Nucleus accumbens (tissue), 56 donors: ENCODE measurements at places on chromosomes 3 and 15.
A peak's percentile ranks its signal among the peaks of the same experiment; 100 is the strongest.

DNA sequence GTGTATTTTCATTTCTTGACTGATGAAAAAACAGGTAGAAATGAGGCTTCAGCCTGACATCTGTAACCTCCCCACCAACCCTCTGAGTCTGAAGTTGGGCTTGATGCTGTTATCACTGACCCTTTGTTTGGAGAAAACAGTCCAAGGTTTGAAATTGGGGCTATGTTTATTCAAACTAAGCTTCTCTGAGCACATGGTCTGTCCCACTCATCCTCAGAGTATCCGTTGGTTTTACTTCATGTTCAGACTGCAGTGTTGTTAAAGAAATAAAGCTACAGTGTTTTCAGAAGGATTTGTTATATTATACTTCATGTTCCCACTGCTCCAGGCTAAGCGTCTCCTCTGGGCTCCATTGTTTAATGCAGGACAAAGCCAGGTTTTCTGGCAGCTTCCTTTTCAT lies 6.0 kb downstream of the MAPKBP1 start:
- no peak for DNase-seq

DNA sequence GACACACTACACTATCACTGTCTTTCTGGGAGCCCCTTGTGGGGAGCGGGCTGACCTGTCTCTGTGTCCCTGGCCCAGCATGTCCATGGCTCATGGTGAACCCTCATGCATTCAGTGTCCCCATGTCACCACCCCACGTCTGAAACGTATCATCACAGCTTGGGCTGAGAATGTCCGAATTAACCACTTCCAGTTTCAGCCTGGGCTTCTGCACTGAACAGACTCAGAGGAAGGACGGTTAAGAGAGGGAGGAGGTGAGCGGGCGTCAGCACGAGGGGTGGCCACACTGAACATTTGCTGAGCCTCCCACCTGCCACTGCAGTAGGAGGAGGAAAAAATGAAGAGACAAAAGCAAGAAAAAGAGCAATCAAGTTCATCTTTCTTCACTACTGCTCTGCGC lies 30.5 kb downstream of the ATP2B2 start:
- no peak for DNase-seq

DNA sequence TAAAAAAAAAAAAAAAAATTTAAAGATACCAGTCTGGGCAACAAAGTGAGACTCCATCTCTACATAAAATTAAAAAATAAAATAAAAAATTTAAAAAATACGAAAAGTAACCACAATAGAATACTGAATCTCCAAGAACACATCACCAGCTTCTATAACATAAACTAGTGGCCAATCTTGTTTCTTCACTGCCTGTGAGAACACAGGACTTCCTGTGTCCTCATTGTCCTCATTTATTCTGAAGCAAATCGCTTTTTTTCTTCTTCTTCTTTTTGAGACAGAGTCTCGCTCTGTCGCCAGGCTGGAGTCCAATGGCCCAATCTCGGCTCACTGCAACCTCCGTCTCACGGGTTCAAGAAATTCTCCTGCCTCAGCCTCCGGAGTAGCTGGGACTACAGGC lies 28.6 kb upstream of the RAB7A start:
- no peak for DNase-seq

- DNase-seq = no peak
Measured at GRCh38 chr3:63467392-63467791, 185.1 kb upstream of the SNTN start.

- DNase-seq = no peak
Measured at GRCh38 chr15:41154412-41154811, 38.3 kb upstream of the INO80 start.

GRCh38 chr15:98787936-98788757 lies 139.8 kb downstream of the IGF1R start:
- no peak for DNase-seq

- DNase-seq = no peak
Measured at GRCh38 chr3:179438841-179439240, 12.4 kb downstream of the GNB4 start.

DNA sequence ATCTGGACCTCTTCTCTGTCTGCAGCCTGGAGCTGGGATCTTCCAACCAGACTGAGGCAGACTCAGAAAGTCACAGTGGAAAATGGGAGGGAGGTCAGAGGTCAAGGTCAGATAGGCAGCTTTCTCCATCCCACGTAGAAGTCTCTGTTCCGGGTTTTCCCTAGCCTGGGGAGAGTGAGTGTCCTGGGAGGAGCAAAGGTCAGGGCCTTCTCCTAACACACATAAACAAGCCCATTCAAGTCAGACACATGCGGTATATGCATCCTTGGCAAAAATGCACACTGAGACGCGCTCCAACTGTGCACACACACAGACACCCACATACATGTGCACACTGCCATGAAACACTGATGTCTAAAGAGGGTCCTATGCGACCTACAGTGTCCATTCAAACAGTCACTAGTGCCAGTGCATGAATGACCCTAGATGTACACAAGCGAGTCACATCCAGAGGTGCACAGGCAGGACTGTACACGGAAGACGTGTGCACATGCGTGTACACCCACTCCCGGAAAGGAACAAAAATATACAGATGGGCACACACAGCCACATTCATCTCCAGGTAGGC lies 681 bp downstream of the TWF2 start:
- DNase-seq = no peak

- no peak for DNase-seq
Measured at GRCh38 chr15:71290002-71290401, 174.7 kb downstream of the THSD4 start.

DNA sequence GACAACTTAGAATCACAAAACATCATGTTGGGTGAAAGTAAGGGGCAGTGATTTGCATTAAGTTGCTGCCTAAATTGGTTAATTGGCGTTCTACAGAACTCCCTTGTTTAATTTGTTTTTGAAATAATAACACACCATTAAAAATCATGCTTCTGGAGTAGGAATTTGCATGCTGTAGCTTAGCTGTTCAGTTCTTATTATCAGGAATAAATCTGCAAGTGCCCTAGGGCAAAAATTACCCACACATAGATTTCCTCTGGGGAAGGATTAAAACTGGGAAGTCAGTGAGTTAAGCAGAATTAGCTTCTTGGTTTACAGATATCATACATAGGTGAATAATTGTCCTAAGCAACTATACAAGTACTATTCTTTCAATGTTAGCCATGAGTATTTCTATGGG lies 381.6 kb upstream of the NAALADL2 start:
- DNase-seq = no peak

DNA sequence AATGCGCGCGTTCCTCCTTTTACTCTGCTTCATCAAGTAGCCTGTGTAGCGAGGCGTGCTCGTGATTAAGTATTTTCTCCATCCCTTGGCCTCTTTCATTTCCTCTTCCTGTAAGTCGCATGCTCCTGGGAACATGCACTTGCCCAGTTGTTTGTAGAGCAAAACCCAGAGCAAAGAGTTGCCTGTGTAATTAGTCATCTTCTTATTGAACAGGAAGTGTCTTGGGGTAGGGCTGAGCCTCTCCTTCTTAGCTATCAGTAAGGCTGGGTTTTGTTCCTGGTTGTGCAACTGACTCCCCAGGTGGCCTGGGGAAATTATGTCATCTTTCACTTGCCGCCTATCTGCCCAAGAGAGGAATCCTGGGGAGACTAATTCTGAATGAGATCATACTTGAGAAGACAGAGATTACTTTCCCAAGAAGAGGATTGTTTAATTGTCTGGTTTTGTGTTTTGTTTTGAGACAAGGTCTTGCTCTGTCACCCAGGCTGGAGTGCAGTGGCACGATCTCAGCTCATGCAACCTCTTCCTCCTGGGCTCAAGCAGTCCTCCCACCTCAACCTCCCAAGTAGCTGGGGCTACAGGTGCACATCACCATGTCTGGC lies 14.9 kb downstream of the LIPH start:
- DNase-seq = no peak

DNA sequence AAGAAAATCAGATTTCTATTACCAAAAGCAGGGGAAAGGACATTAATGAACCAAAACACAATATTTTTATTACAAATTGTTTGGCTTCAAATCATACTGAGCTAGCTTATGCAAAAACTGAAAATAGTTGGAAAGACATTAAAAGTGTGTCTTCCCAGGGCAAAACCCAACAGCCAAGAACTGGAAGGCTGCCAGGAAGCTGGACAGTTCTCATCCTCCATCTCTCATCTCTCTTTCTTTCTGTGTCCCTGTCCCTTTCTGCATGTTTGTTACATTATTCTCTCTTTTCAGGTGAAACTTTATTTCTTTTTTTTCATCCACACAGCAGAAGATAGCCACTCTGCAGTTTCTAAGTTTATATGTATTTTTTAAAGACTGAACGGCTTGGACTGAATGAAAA lies 41.1 kb upstream of the SNTN start:
- DNase-seq = no peak

DNA sequence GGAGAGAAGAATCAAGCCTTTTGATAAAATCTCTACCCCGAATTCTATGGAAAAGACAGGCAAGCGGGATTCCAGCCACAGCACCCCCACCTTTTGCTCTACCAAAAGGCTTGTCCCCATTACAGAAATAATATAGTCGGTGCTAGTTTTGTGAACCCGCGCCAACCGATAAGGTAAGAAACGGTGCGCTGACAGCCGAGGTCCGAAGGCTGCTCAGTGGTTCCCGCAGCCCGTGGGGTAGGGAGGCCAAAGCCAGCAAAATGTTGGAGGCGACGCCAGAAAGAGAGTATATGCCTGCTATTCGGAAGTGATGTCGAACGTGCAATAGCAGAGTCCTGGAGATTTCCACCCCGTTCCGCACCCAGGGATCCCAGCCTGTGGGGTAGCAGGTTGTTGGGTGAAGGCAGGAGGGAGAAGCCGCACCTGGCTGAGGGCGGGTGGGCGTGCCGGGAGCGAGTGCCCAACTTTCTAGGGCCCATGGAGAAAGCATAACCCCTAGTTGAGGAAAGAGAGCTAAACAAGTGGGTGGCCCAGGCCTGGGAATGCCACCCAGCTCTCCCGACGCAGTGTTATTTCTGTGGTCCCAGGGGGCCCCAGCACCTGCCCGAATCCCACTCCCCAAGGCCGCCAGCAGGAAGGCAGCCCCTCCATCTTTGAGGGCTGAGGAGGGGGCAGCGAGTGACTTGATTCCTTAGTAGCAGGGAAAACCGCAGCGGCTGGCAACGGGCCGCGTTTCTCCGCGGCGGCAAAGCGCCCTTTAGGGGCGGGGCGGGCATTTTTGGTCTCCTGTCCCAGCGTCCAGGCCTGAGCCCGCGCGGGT lies 7.9 kb upstream of the SOX2 start:
- DNase-seq = peak; percentile 68

GRCh38 chr3:54756330-54756731 lies 171.5 kb downstream of the LRTM1 start:
- no peak for DNase-seq

- DNase-seq = peak; percentile 23
Measured at GRCh38 chr15:59437142-59437816, 707 bp upstream of the FAM81A start.

- no peak for DNase-seq
Measured at GRCh38 chr3:115792206-115792955, 169.1 kb downstream of the GAP43 start.

DNA sequence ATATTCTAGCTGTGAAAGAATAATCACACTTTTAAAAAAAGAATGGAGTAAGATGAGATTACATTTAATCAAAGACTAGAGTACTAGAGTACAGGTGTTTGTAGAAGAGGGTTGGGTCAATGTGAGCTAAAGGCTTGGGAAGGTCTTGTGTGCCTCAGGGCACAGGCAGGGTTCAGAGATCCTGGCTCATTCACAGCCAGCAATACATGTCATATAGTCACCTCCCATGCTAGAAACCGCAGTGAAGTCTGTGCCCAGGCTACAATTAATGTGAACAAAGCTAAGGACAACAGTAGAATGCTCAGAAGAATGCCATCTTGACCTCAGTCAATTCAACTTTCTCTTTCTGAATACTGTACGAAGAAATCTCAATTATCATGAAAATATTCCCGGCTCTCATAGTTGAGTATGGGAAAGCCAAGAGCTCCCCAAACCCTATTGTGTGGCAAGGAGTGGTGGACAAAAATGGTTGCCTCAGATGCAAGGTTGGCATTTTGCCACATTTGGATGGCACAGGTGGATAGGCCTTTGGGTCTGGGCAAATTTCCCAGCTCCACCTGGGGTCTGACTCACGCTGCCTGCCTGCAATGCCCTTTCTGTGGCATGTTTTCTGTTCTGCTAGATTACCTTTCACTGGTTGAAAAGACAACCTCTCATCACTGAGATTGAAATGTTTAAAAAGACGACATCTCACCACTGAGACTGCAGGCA lies 70.2 kb downstream of the NMD3 start:
- no peak for DNase-seq

- no peak for DNase-seq
Measured at GRCh38 chr15:75785771-75786574, 57.3 kb upstream of the UBE2Q2 start.

- DNase-seq = no peak
Measured at GRCh38 chr15:52440414-52440813, 88.3 kb downstream of the MYO5A start.

DNA sequence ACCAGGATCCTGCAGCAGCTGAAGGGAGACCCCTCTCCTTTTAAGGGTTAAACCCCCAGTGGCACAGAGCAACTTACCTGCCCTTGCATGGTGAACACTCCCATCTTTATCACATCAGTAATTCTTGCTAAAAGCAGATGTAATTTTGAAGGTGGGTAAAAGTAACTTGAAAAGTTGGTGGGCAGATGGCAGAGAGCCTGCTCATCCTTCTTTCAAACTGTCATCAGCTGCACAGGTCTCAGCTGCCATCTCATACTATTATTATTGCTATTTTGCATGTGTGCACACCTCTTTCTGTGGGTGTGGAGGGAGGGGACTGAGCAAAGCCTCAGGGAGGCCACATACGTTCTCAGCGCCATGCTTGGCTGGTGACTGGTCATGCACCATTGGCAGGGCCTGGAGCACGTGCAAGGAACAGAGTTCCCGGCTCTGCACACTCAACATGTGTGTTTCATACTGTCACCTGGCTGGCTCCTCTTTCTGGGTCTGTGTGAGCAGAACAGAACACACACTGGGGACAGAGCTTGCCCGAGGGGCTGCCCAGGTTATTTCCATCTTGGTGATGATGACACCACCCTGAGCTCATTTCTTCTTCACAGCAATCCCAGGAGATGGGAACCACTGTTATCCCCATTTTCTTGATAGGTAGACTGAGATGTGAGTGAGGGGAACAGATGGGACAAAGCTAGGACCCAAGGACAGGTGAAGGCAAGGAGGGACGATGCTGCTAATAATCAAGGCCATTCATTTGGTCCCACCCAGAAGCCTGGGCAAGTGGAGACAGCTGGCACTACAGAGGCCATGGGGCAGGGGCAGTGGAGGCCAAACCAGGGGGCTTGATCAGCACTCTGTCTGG lies 95.8 kb upstream of the KLF13 start:
- no peak for DNase-seq

DNA sequence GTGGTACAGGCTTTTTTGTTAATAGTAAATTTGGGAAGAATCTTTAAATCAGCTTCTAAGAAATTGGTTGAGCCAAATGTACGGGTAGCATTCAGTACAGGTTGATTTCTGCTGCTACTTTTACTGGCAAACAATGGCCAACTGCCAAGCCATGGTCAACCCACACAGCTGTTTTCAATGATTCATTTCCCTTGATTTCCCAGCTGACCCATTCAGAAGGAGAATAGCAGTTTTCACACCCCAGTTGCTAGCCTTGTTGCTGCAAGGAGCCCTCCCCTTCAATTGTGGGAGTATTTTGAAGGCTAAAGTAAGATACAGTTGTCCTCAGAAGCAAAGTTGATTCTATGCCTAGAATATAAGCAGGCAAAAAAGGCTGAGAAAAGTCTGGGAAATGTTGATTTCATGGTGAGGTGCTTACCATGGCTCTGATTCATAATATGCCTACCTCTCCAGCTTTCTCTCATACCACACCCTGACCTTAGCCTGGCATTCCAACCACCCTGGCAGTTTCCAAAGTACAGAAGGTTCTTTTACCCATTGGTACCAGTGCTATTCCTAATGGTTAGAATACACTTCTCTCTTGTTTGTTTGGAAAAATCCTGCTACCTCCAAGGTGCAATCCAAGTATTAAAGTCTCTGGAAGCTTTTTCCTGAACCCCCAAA lies 320.3 kb upstream of the TGFBR2 start:
- no peak for DNase-seq
